Foreskin fibroblast (primary cell): ENCODE measurements at places on chromosomes 7 and 10.

GRCh38 chr10:60943316-60944057 is 498 bp downstream of the RHOBTB1 start:
- DNase-seq, result no peak

- no peak for DNase-seq
These were observed 4.4 kb downstream of the UBE2H start for GRCh38 chr7:129948338-129948737.

- no peak for DNase-seq
These were observed 8.1 kb downstream of the STK32C start for GRCh38 chr10:132299371-132300336.

DNA sequence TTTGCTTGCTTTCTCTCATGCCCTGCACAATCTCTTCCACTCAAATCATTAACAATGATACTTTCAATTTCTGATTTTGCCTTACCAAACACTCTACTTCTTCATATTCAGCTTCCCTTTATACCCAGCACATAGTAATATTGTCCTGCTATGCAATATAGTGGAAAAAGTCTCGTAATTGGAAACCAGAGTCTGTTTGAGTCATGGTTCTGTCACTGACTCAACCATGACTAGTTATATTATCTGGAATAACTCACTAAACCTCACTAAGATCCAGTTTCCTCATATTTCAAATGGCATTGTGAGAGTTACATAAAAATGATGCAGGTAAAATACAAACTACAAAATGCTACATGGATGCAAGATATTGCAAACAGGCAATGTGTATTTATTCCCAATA is 98.5 kb upstream of the LRRTM3 start:
- DNase-seq, result peak; percentile 79

DNA sequence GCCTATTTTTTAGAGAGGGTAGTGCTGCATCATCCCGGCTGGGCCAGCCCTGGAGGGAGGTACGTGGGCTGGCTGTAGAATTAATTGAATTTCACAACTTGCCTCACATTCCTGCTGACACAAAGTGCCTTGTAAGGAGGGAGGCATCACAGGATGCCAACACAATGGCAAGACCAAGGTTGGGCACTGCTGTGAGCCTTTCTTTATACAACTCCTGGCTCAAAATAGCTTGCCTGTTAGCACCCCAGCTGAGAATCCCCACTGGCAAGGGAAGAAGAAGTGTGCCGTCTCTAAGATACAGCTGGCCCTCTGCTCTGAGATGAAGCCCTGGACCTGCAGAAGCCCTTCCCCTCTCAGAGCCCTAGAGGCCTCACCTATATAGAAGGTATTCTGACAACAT is 873.9 kb downstream of the GRID1 start:
- no peak for DNase-seq

DNA sequence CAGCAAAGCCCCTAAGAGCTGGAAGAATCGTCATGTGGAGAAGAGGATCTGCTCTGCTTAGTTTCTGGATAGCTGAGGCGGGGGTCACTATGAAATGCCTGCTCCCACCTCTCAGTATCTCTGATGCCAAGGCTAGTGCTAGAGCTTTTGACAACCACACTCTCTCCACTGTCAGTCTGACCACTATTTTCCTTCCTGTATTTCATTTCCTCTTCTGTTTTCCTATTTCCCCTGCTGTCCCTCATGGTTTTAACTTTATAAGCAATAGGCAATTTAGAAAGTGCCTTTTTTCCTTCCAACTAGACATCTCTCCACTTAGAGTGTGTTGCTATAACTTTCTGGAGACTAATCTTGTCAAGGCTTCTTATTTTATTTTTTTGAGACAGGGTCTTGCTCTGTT is 23.6 kb downstream of the C7orf57 start:
- no peak for DNase-seq

GRCh38 chr7:116241291-116241690 is 31.0 kb downstream of the TES start:
- DNase-seq, result no peak

DNA sequence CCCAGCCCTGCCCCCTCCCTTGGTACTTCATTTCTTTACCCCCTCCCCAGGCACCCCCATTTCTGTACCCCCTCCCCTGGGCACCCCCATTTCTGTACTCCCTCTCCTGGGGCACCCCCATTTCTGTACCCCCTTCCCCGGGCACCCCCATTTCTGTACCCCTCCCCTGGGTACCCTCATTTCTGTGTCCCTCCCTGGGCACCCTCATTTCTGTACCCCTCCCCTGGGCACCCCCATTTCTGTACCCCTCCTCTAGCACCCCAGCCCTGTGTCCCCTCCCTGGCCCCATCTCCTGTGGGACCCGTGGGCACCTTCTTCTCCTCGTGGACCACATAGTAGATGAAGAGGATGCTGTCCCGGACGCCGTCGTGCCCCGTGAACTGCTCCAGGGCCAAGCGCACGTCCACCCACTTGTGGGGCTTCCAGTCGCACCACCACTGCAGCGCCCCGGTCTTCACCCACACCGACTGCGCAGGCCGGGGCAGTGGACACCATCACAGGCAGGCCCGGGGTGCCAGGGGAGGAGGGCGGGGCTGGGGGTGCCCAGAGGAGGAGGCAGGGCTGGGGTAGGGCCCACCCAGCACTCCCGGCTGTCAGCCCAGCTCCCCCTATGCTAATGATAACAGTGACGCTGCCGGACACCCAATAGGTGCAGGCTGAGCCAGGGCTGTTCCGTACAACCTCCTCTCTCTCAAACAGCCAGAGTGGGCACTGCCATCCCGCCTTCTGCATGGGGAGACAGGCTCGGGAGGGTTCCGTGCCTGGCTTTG is 20.4 kb downstream of the TECPR1 start:
- DNase-seq, result no peak

- no peak for DNase-seq
These were observed 23.2 kb downstream of the MYL10 start for GRCh38 chr7:101605611-101606497.

DNA sequence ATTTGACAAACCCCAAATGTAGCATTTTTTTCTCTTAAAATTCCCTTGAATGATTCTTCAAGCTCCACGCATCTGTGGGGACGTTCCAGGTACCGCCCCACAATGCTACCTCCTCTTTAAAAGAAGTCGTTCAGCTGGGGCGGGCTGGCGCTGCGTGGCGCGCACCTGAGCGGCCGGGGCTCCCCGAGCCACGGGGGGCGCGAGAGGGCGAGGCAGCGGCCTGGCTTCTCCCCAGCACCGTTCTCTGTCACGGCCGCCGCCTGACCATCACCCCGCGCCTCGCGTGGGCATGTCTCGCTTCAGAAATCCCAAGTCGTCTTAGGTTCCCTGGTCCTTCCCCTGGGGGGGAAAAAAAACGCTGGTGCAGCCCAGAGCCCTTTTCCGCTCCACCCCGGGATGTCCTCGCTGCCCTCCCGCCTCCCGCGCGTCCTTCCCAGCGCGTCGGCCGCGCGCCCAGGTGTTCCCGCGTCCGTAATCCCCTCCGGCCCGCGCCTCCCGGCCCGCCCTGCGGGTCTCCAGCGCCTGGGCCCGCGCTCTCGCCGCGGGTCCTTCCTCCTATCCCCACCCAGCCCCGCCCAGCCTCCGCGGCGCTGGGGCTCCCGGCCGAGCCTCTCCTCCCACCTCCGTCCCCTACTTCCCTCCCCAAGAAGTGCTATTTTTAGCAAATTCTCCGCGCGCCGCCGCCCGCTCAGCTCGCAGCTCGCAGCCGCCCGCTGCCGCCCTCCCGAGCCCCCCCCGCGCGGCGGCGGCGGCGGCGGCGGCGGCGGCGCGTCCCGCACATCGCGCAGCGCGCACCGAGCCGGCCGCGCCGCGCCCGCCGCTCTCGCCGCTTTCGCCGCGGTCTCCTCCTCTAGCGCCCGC is 58.7 kb upstream of the PRPS1L1 start:
- peak; percentile 4 for DNase-seq

- peak; percentile 81 for DNase-seq
These were observed 145.1 kb downstream of the PLXNA4 start for GRCh38 chr7:132430861-132431822.

GRCh38 chr10:48658243-48658974 is 26.3 kb upstream of the WDFY4 start:
- peak; percentile 83 for DNase-seq

DNA sequence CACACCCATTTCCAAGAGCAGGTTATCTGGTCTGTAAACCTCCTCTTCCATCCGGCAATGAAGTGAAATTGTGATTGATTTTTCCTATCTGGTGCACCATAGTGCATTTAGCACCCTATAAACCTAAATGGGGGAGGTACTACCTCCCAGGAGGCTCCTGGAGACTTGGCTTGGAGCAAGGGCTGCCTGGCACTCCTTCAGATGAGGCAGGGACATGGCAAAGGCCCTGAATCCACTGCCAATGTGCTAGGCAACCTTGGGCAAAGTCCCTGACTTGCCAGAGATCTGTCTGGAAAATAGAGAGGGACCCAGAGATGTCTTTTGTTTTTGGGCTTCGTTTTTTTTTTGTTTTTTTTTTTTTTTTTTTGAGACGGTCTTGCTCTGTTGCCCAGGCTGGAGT is 6.7 kb upstream of the GRID1 start:
- no peak for DNase-seq

DNA sequence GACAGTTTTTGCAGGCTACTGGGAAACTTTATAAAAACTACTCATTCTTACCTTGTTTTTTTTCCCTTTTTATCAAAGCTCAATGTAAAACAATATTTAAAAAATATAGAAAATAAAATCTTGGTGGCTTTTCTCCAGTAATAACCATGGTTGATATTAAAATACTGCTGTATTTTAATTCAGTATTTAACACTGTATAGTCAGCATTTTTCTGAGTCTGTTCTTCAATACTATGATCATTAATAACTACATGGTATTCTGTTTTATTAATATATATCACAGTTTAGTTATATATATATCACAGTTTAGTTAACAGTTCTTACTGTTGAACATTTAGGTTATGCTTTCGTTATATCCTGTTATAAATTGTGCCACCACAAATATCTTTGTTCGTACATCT is 78.4 kb downstream of the SRI start:
- DNase-seq, result no peak

GRCh38 chr7:3912291-3912690 is 611.2 kb downstream of the SDK1 start:
- no peak for DNase-seq

- DNase-seq, result no peak
These were observed 17.0 kb downstream of the CNPY1 start for GRCh38 chr7:155529346-155529745.

DNA sequence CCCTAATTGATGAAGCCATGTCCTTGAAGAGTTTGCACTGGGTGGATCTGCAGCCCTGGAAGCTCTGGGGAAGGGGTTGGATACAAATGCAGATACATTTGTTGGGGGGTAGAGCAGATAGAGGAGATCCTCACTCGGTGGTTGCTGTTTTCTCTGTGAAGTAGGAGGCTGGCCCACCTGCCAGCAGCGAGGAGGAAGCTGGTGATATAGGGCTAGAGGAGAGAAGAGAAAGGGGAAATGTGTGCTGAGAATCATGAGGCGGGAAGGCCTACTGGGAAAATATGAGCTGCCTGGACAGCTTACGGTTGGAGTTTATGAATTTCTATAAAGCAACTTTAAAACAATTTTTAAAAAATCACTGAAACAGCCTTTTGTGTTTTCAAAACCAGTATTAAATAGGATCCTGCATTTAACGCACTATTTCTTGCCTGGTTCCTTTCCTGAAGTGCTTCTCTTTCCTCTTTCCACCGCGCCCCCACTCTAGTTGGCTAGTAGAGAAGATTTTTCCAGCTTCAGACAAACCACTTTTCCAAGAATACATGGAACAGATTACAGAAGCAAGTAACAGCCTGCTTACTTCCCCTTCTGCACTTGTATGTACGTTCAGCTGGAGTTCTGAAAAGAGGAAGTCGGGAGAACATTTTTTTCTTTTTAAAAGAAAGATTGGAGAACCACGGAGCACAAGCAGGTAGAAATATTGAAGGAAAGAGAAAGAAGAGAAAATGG is 100.6 kb upstream of the GLCCI1 start:
- DNase-seq, result no peak

DNA sequence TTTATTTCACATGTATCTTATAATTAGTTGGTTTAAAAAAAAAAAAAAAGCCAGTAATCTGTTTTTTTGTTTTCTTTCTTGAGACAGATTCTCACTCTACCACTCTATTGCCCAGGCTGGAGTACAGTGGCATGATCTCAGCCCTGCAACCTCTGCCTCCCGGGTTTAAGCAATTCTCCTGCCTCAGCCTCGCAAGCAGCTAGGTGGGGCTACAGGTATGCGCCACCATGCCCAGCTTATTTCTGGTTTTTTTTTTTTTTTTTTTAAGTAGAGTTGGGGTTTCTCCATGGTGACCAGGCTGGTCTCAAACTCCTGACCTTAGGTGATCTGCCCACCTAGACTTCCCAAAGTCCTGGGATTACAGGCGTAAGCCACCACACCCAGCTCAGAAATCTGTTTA is 34.1 kb upstream of the CAPZA2 start:
- DNase-seq, result no peak

- peak; percentile 67 for DNase-seq
These were observed 8.4 kb upstream of the PGAM2 start for GRCh38 chr7:44073664-44074348.

GRCh38 chr10:88198023-88198422 is 334.6 kb downstream of the PTEN start:
- no peak for DNase-seq

DNA sequence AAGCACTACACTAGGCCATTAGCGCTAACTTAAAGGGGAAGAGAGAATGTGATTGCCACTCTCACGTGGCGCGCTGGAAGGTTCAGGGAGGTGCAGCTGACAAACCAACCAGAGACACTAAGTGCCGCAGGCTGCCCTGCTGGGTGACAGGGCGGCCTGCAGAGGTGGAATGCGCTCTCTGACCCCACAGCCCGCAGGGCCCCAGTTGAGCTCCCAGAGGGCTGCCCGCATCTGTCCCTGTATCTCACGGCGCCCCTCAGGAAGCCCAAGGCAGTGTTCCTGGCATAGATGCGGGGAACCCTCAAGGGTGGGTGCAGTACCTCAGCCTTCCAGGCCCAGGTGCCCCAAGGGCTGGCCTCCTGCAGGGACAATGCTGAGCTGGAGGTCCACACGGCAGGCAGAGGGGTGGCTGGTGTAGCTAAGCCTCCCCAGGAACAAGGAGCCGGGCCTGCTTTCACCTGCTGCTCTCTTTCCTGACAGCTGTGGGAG is 66.6 kb downstream of the CALML3 start:
- DNase-seq, result no peak

- DNase-seq, result peak; percentile 87
These were observed 50.1 kb downstream of the LANCL2 start for GRCh38 chr7:55415173-55415778.
